ENCODE measurements at places on chromosomes 11 and 22.

GRCh38 chr11:119663279-119663678 is 65.7 kb downstream of the NECTIN1 start:
- no peak overlapping the region for H3K27ac ChIP-seq
- H3K4me3 ChIP-seq, result no peak overlapping the region
- H3K36me3 ChIP-seq, result no peaks in the 10 kb centered on the region
- no peaks in the 10 kb centered on the region for H3K27me3 ChIP-seq

- H3K36me3 ChIP-seq, result peaks cover 9% of the 10 kb centered on the region
- no peaks in the 10 kb centered on the region for H3K27me3 ChIP-seq
- no peak overlapping the region for H3K27ac ChIP-seq
- DNase-seq, result no peak
- no peaks in the 10 kb centered on the region for H3K4me1 ChIP-seq
These were observed 90.4 kb downstream of the HIPK3 start for GRCh38 chr11:33347490-33348125.

GRCh38 chr22:48379371-48379770 is 1448.3 kb downstream of the BRD1 start:
- no peak overlapping the region for H3K27ac ChIP-seq
- DNase-seq, result no peak
- H3K4me3 ChIP-seq, result no peak overlapping the region
- H3K27me3 ChIP-seq, result no peaks in the 10 kb centered on the region
- no peaks in the 10 kb centered on the region for H3K36me3 ChIP-seq

- H3K27ac ChIP-seq, result no peak overlapping the region
- DNase-seq, result no peak
- no peaks in the 10 kb centered on the region for H3K27me3 ChIP-seq
- no peaks in the 10 kb centered on the region for H3K4me1 ChIP-seq
- H3K36me3 ChIP-seq, result no peaks in the 10 kb centered on the region
- H3K4me3 ChIP-seq, result no peak overlapping the region
These were observed 9.3 kb downstream of the PATE4 start for GRCh38 chr11:125842321-125842948.

DNA sequence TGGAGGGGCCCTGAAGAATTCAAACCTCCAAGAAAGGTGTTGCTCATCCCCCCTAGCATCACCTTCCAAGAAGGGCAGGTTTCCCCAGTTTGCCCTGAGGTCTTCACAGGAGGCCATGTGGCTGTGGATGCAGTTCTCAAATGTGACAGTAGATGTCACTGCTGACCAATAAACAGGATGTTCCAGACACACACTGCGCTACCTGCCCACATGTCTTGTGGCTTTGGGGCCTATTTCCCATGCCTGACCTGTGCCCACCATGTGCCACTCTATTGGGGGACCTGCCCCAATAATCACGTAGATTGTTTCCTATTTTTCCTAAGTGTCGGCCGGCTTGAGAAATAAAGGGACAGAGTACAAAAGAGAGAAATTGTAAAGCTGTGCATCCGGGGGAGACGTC is 4.5 kb downstream of the GSTT2 start:
- no peak overlapping the region for H3K27ac ChIP-seq
- no peaks in the 10 kb centered on the region for H3K27me3 ChIP-seq
